Testis (tissue), 5 donors: ENCODE measurements at places on chromosomes 6 and 20. TPM values are rescaled to one million over a fixed set of nuclear protein-coding genes. Genes with fewer than 3 reads are reported as not detected.

COL9A3 gene
- total RNA-seq, result 19.1 TPM

KCNQ2 gene
- 49.2 TPM for total RNA-seq

SAMD3 gene
- total RNA-seq, result 5.5 TPM

CCR6 gene
- not detected for total RNA-seq

SIRPG gene
- total RNA-seq, result 1.1 TPM

PREX1 gene
- total RNA-seq, result 36.5 TPM

HLA-DPB1 gene
- 39.5 TPM for total RNA-seq

OR2J3 gene
- 2.9 TPM for total RNA-seq

BMP2 gene
- 3.8 TPM for total RNA-seq

BMP5 gene
- total RNA-seq, result not detected

- H3K4me1 ChIP-seq, result no peaks in the 10 kb centered on the region
- no peak overlapping the region for H3K4me3 ChIP-seq
- H3K27ac ChIP-seq, result no peak overlapping the region
- no peak for DNase-seq
- H3K27me3 ChIP-seq, result no peaks in the 10 kb centered on the region
These were observed 36.8 kb downstream of the PTPRK start for GRCh38 chr6:128483472-128484135.

DNA sequence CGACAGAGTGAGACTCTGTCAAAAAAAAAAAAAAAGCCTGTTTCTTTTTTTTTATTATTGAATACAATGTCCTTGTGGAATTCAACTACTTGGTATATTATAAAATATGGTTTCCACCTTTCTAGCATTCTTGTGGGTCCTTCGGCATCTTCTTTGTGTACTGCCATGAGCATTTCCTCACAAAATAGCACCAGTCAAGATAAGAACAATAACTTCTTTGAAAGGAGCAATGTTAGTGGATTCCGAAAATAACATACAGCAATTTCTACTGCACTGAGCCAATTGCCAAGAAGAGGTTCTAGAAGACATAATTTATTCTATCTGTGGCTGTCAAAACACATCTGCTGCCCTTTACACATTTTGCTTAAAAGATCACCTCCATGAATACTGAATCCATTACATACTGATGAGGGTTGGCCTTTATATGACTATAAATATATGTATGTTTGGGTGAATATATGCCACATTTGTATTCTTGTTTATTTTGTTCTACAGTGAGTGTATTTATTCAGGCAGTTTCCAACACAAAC, 19.1 kb upstream of the SPTLC3 start:
- no peaks in the 10 kb centered on the region for H3K36me3 ChIP-seq
- no peaks in the 10 kb centered on the region for H3K27me3 ChIP-seq
- DNase-seq, result no peak

GRCh38 chr6:168120390-168121302, 41.6 kb upstream of the FRMD1 start:
- no peaks in the 10 kb centered on the region for H3K4me1 ChIP-seq
- H3K36me3 ChIP-seq, result no peaks in the 10 kb centered on the region
- no peak overlapping the region for H3K27ac ChIP-seq
- H3K4me3 ChIP-seq, result no peak overlapping the region
- no peaks in the 10 kb centered on the region for H3K27me3 ChIP-seq
- DNase-seq, result peak; percentile 9

DNA sequence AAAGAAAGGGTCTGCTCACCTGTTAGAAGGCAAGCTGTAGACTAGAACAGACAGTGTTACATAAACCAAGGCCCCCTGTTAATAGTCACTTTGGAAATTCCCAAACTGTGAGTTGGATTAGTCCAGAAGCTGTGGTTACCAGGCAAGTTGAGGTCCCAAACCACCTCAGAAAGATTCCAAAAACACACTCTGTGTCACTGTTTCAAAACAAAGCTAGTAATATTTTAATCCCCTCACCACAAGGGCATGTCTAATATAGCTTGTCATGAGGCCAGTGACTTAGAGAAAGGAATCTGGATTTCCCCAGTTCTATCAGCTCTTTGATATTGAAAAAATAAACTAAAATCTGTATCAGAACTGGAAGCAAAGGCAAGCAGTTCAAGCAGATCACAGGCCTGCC, 244.6 kb downstream of the HAO1 start:
- DNase-seq, result no peak
- no peaks in the 10 kb centered on the region for H3K27me3 ChIP-seq
- H3K4me1 ChIP-seq, result no peaks in the 10 kb centered on the region
- H3K27ac ChIP-seq, result no peak overlapping the region
- H3K36me3 ChIP-seq, result no peaks in the 10 kb centered on the region

- no peaks in the 10 kb centered on the region for H3K27me3 ChIP-seq
- H3K36me3 ChIP-seq, result no peaks in the 10 kb centered on the region
- DNase-seq, result no peak
These were observed 31.8 kb downstream of the SNX14 start for GRCh38 chr6:85561750-85562357.

DNA sequence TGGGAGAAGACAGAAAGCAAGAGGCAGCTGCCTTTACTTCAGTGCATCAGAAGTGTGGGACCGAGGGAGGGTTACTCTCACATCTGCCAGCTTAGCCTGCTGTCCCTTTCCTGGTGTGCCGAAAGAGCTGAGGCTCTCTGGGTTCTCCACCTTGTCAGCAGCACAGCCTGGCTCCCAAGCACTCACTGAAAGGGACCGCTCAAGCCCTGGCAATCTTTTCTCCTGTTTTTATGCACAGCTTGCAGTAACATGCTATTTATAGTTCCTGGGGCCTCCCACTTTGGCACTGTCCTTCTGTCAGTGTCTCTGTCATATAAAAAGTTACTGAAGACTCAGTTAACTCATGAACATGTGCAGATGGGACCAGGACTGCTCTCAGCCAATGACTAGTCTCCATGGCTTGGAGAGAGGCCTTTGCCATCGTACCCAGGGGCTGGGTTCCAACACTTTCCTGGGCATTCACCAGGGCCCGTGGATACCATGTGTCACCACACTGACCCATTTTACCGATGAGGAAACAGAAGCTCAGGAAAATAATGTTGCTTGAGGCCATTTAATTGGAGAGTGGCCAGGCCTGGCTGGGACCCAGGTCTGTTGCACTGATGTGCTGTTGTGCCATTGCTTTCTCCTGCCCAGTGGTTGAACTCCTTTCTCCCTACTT, 46.2 kb downstream of the PANK2 start:
- DNase-seq, result peak; percentile 79
- H3K27ac ChIP-seq, result peak overlapping the region; percentile 43
- no peaks in the 10 kb centered on the region for H3K27me3 ChIP-seq
- H3K4me1 ChIP-seq, result peaks cover 30% of the 10 kb centered on the region
- no peaks in the 10 kb centered on the region for H3K36me3 ChIP-seq

GRCh38 chr6:72328775-72329174, 293.1 kb upstream of the KCNQ5 start:
- H3K4me3 ChIP-seq, result no peak overlapping the region
- no peaks in the 10 kb centered on the region for H3K36me3 ChIP-seq
- DNase-seq, result no peak
- H3K27me3 ChIP-seq, result no peaks in the 10 kb centered on the region
- no peak overlapping the region for H3K27ac ChIP-seq

- H3K4me1 ChIP-seq, result no peaks in the 10 kb centered on the region
- no peaks in the 10 kb centered on the region for H3K36me3 ChIP-seq
- no peaks in the 10 kb centered on the region for H3K27me3 ChIP-seq
- no peak overlapping the region for H3K4me3 ChIP-seq
- no peak for DNase-seq
These were observed 65.5 kb upstream of the CLVS2 start for GRCh38 chr6:122930252-122931180.

DNA sequence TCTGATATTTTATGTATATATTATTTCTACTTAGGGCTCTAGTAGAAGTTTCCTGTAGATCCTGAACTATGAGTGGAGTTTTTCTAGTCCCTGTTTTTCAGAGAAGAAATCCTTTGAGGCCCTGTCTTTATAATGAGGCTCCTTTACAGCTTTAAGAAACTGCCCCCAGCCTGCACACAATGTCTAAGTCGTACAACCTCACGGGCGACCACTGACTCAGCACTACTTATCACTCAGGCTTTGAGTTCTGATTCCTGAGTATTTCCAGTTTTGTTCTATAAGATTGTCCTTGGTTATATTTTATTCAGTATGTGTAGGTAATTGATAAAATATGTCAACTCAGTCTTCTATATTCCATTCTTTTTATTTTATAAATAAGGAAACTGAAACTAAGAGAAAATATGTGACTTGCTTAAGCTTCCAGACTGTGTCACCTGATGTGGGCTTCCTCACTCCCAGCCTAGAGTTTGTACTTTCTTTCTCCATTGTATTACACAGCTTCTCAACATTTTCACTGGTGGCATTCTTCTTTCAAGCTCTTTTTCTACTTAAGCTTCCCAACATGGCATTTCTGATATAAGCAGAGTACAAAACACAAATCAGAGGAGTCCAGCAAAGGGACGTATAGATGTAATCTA, 167.0 kb downstream of the TBX18 start:
- no peak for DNase-seq
- no peaks in the 10 kb centered on the region for H3K36me3 ChIP-seq
- H3K27me3 ChIP-seq, result no peaks in the 10 kb centered on the region
- no peaks in the 10 kb centered on the region for H3K4me1 ChIP-seq
- no peak overlapping the region for H3K27ac ChIP-seq

DNA sequence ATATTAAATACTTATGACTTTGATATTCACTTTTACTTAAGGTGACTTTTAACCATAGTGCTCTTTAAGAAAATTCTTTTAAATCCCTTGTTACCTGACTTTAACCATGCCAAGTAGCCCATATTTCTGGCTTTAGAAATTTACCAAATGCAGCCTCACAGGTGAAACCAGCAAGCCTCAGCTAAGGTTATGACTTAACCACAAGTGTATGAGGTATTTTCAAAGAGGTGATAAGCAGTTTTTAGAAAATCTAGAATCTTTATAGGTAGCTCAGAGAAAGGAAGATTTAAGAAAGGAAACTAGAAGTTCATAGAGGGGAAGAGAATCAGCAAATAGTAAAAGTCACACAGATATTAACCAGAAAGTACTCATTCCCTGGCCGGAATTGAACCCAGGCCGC, 661.9 kb upstream of the GJE1 start:
- no peak for DNase-seq
- no peaks in the 10 kb centered on the region for H3K36me3 ChIP-seq
- H3K27me3 ChIP-seq, result no peaks in the 10 kb centered on the region
- no peak overlapping the region for H3K27ac ChIP-seq
- H3K4me3 ChIP-seq, result no peak overlapping the region
- no peaks in the 10 kb centered on the region for H3K4me1 ChIP-seq

- no peaks in the 10 kb centered on the region for H3K4me1 ChIP-seq
- no peaks in the 10 kb centered on the region for H3K27me3 ChIP-seq
- no peak overlapping the region for H3K27ac ChIP-seq
- H3K36me3 ChIP-seq, result no peaks in the 10 kb centered on the region
- no peak overlapping the region for H3K4me3 ChIP-seq
- no peak for DNase-seq
These were observed 300.9 kb downstream of the SLC35F1 start for GRCh38 chr6:118207947-118208346.

DNA sequence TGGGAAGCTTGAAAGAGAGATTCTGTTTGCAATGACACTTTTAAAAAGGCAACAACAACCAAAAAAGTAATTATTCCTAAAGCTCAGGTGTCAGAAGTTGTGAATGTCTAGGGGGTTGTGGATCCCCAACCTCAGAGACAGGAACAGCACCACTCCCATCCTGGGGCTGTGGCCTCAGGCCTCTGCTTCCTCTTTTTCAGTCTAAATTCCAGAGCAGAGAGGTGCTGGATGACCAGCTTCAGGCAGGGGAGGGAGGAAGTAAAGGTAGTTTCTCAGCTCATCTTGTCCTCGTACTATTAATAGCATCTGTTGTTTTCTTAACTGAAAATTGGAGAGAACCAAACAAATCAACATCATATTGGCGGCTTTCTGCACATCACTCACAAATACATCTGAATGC, 8.3 kb downstream of the NT5E start:
- H3K4me1 ChIP-seq, result peaks cover 23% of the 10 kb centered on the region
- no peak overlapping the region for H3K27ac ChIP-seq
- H3K36me3 ChIP-seq, result no peaks in the 10 kb centered on the region
- no peak for DNase-seq

DNA sequence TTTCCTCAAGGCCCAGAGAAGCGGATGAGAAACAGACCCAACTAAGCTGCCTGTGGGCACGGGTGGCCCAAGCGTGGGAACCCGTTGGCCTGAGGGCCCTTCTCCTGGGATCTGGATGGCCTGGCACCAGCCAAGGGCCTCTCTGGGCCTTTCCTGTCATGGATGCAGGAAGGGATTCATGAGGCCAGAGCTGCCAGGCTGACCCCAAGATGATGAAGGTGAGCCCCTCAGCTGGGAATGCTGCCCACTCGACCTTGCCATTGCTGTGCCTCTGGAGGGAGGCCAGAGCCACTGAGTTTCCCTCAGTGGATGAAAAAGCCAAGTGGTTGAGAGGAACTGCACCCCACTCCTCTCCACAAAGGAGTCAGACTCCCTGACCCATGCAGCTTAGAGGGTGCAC, 171.2 kb downstream of the VEGFA start:
- H3K27ac ChIP-seq, result no peak overlapping the region
- no peaks in the 10 kb centered on the region for H3K4me1 ChIP-seq
- no peak for DNase-seq
- H3K36me3 ChIP-seq, result no peaks in the 10 kb centered on the region
- no peaks in the 10 kb centered on the region for H3K27me3 ChIP-seq

GRCh38 chr6:129281168-129281796, 398.3 kb downstream of the LAMA2 start:
- no peak for DNase-seq
- no peak overlapping the region for H3K27ac ChIP-seq
- H3K36me3 ChIP-seq, result no peaks in the 10 kb centered on the region
- no peaks in the 10 kb centered on the region for H3K27me3 ChIP-seq
- H3K4me3 ChIP-seq, result no peak overlapping the region

DNA sequence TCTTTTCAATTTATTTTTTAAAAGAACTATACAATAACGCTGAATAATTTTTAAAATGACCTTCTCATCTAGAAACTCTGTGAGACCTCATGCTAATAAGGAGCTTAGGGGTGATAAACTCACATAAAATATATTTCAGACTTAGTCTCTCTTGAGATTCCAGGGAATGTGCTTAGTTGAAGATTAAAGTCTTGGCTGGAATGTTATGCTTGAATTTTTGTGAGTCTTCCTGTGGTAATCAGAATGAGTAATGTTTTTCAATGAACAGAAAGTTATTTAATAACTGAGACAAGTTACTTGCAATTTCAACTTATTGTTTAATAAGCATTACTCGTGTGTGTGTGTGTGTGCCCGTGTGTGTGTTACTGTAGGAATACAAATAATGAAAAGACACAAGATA, 379.9 kb upstream of the EPHA7 start:
- H3K4me1 ChIP-seq, result no peaks in the 10 kb centered on the region
- H3K27ac ChIP-seq, result no peak overlapping the region
- H3K27me3 ChIP-seq, result no peaks in the 10 kb centered on the region
- no peak for DNase-seq
